ENCODE measurements at places on chromosomes 12 and 14.

GRCh38 chr12:116990971-116991966, 80.5 kb downstream of the FBXW8 start:
- DNase-seq, result no peak

DNA sequence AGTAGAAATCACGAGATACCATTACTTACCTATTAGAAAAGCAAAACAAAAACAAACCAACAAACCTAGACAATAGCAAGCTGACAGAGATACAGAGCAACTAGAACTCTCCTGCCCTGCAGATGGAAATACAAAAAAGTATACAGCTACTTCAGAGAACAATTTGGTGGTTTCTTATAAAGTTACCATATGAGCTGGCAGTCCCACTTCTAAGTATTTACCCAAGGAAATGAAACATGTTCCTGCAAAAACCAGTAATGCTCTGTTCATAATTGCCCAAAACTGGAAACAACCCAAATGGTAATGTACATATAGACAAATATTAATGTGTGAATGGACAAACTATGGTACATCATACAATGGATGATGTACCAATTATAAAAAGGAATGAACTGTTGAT, 31.7 kb downstream of the FUT8 start:
- no peak for DNase-seq

GRCh38 chr12:88893801-88894200, 313.5 kb upstream of the KITLG start:
- DNase-seq, result no peak

GRCh38 chr12:16297521-16297920, 20.0 kb upstream of the SLC15A5 start:
- DNase-seq, result no peak

GRCh38 chr14:63266106-63266505, 52.6 kb downstream of the GPHB5 start:
- DNase-seq, result no peak

- no peak for DNase-seq
These were observed 25.0 kb downstream of the SNX6 start for GRCh38 chr14:34604995-34605394.

- no peak for DNase-seq
These were observed 12.1 kb upstream of the PRR4 start for GRCh38 chr12:10861366-10861765.

DNA sequence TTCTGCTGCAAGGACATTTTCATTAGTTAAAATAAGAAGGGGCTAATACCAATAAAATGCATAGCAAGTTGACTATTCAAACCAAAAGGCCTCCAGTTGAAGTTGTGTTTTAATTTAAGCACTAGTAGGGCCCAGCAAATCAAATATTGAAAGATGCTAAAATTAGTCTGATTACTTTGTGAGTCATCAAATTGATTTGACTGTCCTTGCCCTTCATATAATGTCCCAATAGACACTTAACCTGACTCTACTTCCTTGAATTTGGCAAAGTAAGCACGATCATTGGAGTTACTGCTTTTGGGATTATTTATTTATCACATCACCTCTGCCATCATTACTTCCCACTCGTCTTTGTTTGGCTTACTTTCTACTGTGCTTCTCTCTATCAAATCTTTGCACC, 798.5 kb downstream of the DIO2 start:
- DNase-seq, result no peak

DNA sequence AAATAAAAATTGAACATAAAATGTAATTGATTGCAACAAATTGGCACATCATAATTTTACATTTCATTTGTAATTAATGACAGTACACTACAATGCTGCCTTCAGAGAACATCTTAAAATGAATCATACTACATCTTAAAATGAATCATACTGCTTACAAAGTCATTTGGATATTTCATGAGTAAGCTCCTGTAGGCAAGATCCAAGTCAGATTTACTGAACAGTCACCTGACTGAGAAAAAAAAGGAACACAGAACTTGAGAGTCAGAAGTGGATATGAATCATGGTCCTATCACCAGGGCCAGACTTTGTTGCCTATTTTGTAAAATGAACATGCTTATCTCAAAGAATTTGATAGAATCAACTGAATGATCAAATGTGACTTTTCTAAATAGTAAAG, 32.7 kb upstream of the FBLN5 start:
- DNase-seq, result no peak

DNA sequence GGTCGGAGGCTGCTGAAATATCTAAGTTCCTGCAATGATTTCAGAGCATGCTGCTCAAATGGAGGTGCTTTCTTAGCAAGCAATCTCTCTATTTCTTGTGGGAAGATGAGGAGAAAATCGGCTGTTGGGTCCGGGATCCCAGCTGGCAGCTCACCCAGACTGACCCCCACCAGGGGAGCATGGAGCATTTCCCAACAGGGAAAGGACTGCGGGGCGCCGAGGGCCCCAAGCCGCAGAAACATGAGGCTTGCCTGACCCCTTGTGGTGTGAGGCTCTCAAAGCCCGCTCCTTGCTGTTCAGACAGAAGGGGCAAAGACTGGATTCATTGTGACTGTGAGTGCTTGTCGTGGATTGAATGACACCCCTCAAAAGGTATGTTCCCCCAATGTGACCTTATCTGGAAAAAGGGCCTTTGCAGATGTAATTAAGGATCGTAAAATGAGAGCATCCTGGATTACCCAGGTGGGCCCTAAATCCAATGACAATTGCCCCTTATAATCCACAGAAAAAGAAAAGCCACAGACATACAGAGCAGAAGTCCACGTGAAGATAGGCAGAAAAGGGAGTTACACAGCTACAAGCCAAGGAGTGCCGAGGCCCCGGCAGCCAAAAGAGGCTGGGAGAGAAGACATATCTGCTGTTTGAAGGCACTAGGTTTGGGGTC, 116.3 kb upstream of the VASH1 start:
- DNase-seq, result peak; percentile 39

- DNase-seq, result no peak
These were observed 7.6 kb downstream of the RASSF9 start for GRCh38 chr12:85828576-85828975.
